Chondrocyte (in vitro differentiated cells): ENCODE measurements at places on chromosomes 7 and 10. TPM values are rescaled to one million over a fixed set of nuclear protein-coding genes. Genes with fewer than 3 reads are reported as not detected.

Gene RTKN2
- total RNA-seq = 3.4 to 4.0 TPM (median 3.9 TPM) in 3 replicates

Gene PPP1R17
- not detected in 3 replicates for total RNA-seq

Gene CCDC3
- 32.4 to 145 TPM (median 141 TPM) in 3 replicates for total RNA-seq

Gene CLEC5A
- not detected in 3 replicates for total RNA-seq

Gene ACTA2
- 846 to 4,145 TPM (median 3,929 TPM) in 3 replicates for total RNA-seq

Gene WASL
- 24.1 to 35.5 TPM (median 34.2 TPM) in 3 replicates for total RNA-seq

Gene SLC18A3
- not detected in 3 replicates for total RNA-seq

Gene DPYSL4
- 19.9 to 37.6 TPM (median 35.2 TPM) in 3 replicates for total RNA-seq

Gene OR2A12
- total RNA-seq = not detected in 3 replicates

Gene NEUROG3
- not detected in 3 replicates for total RNA-seq

Gene SPDYE9
- not detected in 3 replicates for total RNA-seq
